ENCODE measurements at places on chromosomes 4 and X.

- no peak for DNase-seq
Observed at GRCh38 chr4:183522821-183523220, 18.0 kb downstream of the ING2 start.

GRCh38 chr4:107392951-107393350, 327.1 kb downstream of the PAPSS1 start:
- DNase-seq: no peak

DNA sequence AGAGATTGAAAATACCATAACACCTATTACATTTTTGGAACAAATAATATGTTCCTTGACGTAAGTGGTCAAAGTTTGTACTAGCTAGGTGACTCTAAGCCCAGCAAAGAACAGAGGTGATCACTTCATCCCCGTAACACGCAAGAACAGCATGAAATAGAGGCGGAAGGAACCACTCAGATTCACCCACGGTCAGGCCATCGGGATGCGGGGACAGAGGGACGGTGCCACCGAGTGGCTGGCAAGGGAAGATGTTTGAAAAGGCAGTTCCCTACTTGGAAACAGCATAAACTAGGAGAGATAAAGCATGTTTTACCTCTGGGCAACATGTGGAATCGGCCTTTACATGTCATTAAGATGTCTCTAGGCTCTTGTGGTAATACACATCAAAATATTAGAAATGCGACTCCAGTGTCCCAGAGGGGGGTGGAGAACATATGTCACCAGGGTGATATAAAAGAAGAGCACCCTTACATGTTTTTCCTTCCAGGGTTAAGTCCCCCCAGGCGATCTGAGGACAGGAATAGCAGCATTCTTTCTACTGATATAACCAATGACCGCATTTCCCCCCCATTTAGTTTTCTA, 84.0 kb downstream of the PHKA2 start:
- DNase-seq: no peak

- no peak for DNase-seq
Observed at GRCh38 chrX:155857561-155857960, 23.6 kb upstream of the VAMP7 start.

- no peak for DNase-seq
Observed at GRCh38 chrX:3295731-3296130, 50.7 kb downstream of the MXRA5 start.

DNA sequence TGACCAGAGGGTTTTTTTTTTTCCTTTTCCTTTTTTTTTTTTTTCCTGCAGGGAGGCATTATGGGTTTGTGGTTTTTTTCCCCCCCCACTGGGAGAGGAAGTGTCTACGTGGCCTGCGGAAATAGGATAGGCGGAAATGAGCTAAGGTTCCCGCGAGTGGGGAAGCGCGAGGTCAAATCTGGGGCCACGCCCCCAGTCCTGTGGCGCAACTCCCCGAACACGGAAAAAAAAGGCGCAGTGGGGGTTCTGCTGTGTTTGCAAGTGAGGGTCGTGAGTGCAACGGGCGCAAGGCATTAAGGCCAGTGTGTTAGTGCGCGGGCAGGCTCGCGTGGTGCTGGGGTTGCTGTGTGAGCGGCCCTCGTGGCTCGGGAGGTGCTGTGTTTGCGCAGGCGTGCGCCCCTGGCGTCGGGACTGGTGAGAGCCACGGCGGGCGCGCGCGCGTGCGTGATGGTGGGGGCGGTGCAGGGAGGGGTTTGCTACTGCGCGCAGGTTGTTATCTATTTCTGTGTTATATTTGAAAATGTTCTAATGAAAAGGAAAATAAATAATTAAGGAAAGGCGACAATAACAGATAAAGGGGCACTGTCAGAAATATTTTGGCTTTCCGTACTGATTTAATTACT, 685 bp upstream of the MORF4L2 start:
- DNase-seq: peak; percentile 58

DNA sequence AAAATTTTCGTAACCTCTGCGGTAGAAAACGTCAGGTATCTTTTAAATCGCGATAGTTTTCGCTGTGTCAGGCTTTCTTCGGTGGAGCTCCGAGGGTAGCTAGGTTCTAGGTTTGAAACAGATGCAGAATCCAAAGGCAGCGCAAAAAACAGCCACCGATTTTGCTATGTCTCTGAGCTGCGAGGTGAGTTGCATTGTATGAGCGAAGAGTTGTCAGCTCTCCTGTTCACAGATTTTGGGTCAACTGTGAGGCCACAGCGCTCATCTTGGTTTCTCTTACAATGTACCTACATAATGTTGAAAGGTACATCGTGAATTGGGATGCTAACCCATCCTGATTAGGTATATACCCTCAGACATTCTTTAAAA, 486 bp downstream of the CLCN3 start:
- no peak for DNase-seq

GRCh38 chr4:110898290-110898689, 275.4 kb upstream of the PITX2 start:
- DNase-seq: no peak

DNA sequence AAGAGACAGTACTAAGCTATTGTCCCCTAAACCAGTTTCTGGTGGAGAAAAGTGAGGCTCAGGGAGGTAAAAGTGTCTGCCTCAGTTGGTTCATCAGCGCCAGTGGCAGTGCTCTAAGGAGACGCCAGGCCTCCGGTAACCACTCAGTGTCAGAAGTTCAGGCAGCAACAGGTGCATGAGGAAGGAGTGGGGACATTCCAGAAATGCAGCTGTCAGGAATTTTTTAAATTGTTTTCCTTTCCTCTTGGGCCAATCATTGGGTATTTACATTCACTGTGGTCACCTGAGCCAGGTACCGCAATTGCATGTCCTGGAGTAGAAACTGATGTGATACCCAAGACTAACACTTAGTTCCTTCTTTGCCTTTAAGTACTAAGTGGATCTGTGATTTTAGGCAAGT, 40.2 kb upstream of the HS3ST1 start:
- no peak for DNase-seq

GRCh38 chr4:87045659-87046058, 110.8 kb downstream of the AFF1 start:
- no peak for DNase-seq

DNA sequence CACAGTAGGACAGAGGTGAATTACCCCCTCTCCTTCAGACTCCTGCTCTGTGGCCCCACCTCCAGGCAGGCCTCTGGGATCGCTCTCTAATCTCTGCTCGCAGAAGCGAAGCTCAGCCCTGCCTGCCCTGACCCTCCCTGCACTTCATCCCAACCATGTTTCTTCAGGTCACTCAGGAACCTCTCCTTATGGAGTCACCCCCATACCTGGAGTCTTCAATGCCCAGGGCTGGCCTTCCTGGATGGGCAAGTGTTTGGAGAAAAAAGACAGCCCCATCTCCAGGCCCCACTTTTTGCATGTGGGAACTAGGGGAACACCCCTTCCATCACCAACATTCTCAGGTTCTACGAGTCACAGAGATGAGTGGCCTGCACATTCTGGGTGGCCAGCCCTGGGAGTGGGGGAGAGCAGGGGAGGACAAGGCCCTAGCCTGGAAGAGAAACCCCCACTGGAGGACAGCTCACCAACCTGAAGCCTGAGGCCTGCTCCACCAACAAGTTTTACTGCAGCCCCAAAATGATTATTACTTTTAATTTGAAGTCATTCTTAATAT, 90.8 kb downstream of the PPP2R2C start:
- no peak for DNase-seq

- DNase-seq: no peak
Observed at GRCh38 chr4:88043586-88044340, 36.3 kb downstream of the PKD2 start.

GRCh38 chr4:181330654-181331201, 912.5 kb upstream of the TENM3 start:
- no peak for DNase-seq

DNA sequence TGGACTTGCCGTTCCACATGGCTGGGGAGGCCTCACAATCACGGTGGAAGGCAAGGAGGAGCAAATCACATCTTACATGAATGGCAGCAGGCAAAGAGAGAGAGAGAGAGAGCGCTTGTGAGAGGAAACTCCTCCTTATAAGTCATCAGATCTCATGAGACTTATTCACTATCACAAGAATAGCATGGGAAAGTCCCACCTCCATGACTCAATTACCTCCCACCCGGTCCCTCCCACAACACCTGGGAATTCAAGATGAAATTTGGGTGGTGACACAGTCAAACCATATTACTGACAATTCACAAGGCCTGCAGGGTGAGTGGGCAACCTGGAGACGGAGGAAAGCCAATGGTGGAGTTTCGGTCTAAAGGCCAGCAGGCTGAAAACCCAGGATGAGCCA, 394.3 kb upstream of the TRAM1L1 start:
- no peak for DNase-seq

DNA sequence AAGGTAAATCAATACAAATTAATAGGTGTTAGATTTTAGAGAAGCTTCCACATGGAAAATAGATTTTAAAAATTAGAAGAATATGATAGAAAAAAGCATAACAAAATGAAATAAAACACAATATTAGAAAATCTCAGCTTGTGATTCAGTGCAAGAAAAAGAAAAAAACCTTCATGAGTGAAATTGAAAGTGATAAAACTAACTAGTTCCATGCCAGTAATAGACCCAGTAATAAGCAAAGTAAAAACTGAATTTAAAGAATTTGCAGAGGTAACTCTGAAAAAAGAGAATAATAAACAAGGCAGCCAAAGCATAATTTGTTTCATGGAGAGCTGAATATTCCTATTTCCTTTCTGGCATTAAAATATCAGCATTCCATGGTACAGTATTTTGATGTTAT, 174.3 kb upstream of the TENM3 start:
- no peak for DNase-seq
